NCI-H2171 treated with DMSO at 0.1 percent for 48 hours (cell line): ENCODE measurements at places on chromosomes 4 and X.

- DNase-seq: no peak
Observed at GRCh38 chr4:67725981-67726380, 25.0 kb upstream of the UBA6 start.

DNA sequence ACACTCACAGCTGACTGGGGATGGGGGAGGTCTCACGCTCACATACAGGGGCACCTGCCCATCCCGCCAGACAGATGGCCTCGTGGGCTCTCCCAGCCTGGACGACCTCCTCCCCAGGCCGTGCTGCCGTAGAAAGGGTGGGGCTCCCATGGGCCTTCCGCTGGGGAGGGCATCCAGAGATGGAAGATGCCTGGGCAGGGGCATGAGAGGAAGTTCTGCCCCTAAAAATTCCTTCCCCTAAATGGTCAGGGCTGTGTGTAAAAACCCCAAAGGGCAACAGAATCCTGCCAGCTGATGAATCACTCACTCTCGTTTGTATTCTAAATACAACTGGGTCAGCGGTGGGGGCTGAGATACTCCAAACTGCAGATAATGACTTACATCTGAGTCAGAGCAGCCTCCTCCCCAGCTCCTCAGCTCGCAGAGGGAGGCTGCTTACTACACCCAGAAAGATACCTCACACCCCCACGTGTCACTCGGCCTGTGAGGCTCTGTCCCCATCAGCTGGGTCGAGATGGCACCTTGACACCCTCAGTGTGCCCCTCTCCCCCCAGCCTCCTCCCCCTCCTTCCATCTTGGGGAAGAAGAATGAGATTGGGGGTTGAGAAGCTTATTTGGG lies 10.1 kb downstream of the WDR1 start:
- no peak for DNase-seq

GRCh38 chr4:115865736-115866135 lies 752.3 kb upstream of the NDST4 start:
- DNase-seq: no peak

DNA sequence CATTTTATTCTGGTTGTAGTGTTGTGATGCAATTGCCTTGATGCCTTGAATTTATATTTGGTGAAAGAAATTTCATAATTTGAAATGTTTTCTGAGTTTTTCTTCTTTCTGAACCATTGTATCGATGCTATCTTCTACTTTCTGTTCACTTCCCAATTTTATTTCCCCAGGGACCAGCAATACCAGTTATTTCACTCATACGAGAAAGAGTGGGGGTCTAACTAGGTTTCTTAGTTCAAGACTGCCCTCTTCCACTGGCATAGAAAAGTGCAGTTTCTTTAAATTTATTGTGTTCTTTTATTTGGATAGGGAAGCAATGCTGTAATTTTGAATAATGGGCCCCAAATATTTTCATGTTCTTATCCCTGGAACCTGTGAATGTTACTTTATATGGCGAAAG lies 544.0 kb upstream of the ADGRL3 start:
- DNase-seq: no peak

DNA sequence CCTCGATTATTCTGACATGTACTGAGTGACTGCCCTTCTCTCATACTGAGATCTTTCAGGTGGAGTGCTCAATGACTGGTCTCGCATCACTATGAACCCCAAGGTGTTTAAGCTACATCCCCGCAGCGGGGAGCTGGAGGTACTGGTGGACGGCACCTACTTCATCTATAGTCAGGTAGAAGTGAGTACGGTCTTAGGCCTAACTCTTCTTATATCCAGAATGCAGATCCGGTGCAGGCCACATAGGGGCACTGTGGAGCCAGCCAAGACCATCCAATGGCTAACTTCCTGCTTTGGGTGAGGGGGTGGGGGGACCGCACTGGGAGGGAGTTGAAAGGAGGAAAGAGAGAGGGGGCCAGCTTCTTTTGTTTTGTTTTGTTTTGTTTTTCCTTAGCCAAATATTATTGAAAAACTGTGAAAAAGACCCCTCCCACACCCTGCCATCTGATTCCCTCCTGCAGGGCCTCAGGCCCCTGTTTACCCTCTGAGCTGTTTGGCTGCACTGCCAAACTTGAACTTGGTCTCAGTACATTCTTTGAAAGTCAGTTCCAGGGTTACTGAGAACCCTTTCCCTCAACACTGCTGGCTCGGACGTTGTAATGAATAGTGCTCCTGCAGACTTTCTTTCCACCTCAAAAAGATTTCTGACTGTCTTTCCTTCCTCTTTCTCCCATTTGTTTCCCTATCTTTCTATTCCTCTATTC lies 16.2 kb downstream of the AWAT2 start:
- no peak for DNase-seq

- no peak for DNase-seq
Observed at GRCh38 chr4:3797831-3798790, 31.9 kb downstream of the ADRA2C start.

GRCh38 chr4:1612278-1613098 lies 71.6 kb downstream of the FAM53A start:
- no peak for DNase-seq

- DNase-seq: no peak
Observed at GRCh38 chr4:116143198-116143597, 942.2 kb downstream of the TRAM1L1 start.

DNA sequence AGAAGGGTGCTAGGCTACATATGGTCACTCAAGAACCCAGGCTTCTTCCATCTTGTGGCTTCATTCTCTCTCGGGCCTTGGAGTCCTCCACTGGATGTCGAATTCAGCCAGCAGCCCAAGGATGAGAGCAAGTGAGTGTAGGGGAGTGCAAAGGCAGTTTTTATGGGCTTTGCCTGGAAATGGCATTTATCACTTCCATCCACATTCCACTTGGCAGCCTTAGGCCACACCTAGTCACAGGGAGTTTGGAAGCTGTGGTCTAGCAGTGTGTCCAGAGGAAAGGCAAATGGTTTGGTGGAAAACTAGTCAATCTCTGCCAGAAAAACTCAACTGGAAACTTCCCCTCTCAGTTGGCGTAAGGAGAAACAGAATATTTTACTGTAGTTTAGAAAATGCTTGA lies 59.0 kb downstream of the NHS start:
- DNase-seq: no peak

DNA sequence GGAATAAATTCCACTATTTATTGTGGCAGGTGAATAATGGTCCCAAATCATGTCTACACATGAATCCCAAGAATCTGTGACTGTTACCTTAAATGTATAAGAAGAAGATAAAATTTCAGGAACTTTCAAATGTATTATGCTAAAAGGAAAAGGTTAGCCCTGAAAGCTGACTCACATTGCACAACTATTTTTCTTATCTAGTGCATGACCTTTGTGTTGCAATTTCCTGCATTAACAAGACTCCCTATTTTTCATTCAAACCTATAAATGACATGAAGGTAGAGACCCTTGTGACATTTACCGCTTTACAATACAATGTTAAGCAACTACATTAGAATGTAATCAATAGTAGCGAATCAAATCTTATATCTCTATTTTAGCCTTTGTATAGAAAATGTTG lies 36.7 kb downstream of the UBQLN2 start:
- DNase-seq: no peak

DNA sequence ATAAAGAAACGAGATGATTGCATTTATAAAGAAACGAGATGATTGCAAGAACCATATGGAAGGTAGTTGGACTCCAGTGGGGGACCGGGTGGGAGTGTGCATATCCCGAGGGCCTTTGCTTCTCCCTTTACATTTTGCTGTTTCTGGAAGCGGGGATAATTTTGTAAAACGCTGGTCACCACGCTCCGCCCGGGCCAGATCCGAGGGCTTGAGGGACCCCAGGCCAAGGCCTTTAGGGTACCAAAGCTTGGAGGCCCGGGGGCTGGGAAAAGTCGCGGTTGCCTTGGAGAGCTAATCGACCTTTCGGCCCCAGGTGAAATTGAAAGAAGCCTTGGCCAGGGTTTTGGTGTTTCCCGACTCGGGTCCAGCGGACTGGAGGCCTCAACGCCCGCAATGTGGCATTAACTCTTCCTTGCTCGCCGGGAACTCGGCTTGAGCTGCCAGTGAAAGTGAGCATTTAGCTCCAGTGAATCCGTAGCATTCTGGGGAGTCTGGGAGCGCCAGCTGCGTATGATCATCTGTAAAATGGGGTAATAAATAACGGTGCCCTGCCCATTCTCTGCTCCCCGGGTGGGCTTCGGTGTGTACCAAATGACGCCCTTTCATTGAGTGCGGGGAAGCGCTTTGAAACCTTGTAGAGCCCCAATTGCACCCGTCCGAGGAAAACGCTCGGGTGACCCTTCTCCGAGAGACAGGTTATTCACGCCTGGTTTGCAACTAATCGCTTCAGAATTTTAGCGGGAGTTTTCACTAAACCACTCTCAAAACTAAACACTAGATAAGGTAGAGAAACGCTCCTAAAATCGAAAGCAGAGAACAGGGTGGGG lies 4.5 kb downstream of the NKX3-2 start:
- no peak for DNase-seq

DNA sequence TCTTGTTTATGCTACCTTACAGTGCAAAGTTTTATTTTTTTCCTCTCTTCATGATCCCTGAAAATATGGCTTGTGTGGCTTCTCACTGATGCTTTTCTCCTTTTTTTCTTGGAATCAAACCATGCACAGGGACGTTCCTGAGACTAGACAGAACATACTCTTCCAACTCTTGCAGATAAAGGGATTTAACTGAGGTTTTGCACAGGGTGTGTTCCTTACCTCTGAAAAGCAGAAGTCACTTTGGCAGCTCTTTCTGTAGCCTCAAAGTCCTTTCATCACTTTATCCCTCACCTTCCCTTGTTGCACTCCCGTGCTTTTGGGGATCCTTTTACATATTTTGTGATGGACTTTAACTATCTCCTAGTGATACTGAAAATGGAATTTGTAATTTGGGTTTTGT lies 300.1 kb downstream of the SPRY1 start:
- no peak for DNase-seq

GRCh38 chr4:6197433-6198174 lies 2.7 kb downstream of the JAKMIP1 start:
- DNase-seq: no peak

- DNase-seq: no peak
Observed at GRCh38 chrX:1322393-1322792, 14.2 kb upstream of the IL3RA start.

DNA sequence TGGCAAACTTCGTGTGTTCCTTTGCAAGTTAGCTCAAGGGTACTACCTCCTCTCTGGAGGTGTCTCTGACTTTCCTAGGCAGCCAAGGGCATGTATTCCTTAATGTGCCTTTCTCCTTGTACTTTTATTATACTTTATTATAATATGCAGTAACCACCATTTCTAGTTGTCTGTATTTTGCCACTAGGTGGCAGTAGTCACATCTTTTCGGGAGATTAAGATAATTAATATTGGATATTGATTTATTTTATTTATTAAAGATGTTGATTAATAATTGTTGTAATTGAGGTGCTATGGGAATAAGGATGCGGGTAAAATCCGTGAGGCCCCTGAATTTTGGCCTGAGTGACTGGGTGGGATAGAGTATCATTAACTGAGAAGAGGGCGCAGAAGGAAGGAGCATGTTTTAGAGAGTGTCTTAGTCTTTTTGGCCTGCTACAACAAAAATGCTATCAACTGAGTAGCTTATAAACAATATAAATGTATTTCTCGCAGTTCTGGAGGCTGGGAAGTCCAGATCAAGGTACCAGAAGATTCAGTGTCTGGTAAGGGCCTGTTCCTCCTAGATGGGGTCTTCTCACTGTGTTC lies 153.3 kb downstream of the TMEM164 start:
- no peak for DNase-seq

DNA sequence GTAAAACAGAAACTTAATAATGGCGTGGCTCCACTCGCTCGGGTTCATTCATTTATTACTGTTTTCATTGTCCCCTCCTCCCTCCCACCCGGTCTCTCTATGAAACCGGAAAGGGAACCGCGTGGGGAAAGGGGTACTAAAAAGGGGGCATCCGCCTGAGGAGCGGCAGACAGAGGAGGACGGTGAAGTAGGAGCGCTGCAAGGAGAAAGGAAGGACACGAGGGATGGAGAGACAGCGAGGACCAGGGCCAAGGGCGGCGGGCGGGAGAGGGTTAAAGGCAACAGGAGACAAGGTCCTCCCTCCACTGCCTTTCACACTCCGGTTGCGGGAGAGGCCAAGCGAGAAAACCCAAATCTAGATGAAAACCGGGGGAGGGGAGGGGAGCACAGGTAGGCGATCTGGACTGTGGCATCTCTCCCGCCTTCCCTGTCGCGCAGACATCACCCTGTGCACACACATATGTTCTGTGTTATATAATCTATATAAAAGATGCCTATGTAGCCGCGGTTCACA lies 829 bp downstream of the ELOVL6 start:
- DNase-seq: no peak

- no peak for DNase-seq
Observed at GRCh38 chr4:70931347-70931746, 29.2 kb downstream of the MOB1B start.

DNA sequence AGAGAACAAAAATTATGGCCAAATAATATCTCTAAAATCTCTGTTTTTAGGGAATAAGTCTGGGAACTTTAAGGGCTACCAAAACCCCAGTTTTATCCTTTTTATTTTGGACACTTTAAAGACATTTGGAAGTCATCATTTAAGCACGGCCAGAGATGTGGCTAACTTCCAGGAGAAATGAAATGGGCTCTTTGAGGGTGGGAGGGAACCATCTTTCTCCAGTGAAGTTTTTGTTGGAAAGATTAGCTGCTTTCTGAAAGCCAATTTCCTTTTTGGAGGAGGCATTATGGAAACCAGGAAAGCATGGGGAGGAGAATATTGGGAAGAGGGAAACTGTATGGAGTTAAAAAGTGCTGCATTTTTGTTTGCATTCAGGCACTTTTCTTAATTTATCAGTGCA lies 4.8 kb downstream of the VSIG1 start:
- DNase-seq: no peak

GRCh38 chrX:98028691-98029090 lies 1145.0 kb downstream of the RPA4 start:
- DNase-seq: no peak

DNA sequence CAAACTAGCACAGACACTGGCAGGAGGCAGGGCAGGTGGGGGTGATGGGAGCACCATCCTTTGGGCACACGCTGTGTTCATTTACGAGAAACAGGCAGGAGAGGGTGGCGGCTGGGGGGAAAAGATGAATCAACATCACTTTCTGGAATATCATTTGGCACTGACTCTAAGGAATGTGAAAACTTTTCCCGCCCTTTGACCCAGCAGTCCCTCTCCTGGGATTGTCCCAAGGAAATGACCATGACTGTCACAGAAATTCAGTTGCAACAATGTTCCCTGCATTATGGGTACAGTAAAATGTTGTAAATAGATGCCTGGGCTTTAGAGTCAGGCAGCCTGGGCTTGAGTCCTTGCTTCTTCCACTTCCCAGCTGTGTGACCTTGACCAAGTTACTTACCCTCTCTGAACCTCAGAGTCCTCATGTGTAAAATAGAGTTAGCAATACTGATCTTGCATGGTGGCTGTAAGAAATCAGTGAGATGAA lies 58.6 kb downstream of the ABLIM2 start:
- DNase-seq: no peak

DNA sequence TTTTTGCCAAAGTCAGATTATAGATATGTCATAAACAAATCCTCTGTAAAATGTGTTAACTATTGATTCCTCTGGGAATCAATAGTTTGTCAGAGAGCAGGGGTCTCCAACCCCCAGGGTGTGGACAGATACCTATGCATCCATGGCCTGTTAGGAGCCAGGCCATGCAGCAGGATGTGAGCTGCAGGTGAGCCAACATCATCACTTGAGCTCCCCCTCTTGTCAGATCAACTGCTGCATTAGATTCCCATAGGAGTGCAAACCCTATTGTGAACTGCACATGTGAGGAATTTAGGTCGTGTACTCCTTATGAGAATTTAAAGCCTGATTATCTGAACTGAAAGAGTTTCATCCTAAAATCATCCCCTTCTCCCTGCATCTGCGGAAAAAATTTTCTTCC lies 1365.4 kb downstream of the ARAP2 start:
- DNase-seq: no peak
